ENCODE measurements at places on chromosomes 6 and 20.

- peak; percentile 84 for DNase-seq
These were observed 29.6 kb downstream of the RAMACL start for GRCh38 chr6:166556863-166557322.

DNA sequence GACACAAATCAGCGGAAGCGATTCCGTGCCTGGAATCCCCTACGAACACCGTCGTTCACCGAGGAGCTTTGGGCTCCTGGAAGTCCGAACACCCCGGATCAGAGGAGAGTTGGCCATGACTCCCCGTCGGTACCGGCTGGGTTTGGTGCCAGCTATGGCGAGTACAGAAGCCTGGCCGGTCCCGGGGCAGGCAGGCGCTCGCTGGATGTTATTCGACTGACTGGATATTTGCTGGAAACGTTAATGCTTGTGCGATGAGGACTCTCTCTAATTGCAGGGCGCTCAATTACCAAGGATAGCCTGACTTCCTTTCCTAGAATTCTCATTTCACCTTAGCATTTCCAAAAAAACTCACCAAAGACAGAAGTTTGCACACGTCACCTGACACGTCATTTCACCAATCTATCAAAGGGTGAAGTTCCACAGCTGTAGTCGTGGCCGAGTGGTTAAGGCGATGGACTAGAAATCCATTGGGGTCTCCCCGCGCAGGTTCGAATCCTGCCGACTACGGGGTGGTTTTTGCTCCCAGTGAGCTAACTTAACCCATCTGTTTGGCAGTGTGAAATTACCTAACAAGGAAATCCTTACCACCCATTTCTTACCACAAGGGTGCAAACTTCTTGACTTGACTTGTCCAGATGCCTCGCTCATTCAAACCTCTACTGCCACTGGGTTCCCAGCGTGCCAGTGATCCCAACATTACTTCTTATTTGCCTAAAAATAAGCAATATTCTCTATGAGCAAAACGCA lies 22.7 kb upstream of the ZNF184 start:
- no peak for DNase-seq

- DNase-seq: no peak
These were observed 6.0 kb downstream of the SALL4 start for GRCh38 chr20:51796340-51796739.

DNA sequence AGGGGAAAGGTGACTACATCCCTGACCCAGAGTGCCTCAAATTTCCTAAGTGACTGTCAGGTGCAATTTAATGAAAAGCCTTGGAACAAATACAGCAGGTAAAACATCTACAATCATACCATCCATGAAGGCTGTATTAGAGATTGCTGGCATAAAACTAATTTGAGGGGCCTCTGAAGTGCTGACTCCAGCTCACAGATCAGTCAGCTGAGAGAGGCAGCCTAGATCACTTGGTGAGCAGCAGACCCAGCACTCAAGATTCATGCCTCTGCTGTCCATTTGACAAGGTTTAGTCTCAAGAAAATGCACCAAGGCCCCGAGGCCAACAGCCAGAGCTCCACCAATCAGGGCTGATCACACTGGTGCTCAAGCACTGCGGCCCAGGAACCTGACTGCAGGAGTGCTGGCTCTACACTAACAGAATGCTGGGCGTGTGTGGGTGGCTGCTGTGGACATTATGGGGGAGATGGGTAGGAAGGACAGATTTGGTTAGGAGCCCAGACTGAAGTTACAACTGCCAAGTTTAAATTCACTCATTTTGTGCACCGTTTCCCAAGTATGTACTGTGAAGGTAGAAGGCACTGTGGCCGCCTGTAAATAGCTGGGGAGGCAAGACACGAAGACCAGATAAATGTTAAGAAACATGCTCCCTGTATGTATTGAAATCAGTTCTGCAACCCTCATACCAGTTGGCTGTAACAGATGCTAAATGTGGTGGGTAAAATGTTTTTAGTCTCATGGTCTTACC lies 28.2 kb downstream of the SNX5 start:
- no peak for DNase-seq

DNA sequence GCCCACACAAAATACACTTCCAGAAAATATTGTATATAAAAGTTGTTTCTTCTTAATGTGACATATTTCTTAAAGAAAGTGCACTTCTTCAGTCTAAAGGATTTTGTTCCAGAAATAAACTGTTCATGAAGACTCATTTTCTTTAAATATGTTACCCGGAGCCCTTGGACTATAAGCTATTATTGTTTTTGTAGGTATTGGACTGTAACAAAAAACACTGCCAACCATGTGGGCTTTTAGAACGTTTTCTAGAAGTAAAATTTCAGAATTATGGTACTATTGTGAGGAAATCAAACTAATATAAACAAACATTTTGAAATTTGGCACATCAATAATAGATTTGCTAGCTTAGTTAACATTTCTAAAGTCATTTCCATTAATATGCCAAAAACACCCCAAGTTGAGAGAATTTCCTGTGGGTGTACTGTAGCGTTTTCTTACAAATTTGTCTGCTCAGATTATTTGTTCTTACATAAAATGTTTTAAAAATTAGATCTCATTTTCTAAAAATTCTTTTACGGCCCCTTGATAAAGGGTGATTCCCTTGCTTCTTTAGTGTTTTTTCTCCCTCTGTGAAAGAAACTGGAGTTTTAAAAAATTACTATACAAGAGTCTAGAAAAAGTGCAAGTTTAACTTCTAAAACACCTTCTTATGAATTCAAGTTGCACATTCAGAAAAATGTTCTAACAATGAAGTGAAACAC lies 3.4 kb downstream of the NKX2-4 start:
- no peak for DNase-seq

GRCh38 chr6:26156850-26157250 lies 69.6 kb downstream of the HFE start:
- peak; percentile 62 for DNase-seq

Data from NCI-H1105 (cell line).